ENCODE measurements at places on chromosomes 1 and 21.

DNA sequence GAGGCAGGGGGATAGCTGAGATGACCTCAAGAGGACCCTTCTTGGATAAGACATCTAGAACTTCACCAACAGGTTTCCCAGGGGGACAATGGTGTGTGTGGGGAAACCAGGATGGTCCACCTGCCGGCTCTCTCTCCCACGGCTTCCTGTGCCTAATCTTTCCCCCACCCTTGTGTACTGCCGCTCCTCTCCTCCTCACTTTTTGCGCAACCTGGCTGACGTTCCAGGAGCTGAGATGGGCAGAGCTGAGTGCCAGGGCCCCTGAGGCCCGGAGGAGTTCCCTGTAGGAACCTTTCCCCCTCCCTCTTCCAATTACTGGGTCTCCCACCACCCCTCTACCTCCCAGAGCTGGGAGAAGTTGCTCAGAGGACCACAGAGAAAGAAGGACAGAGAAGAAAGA lies 6.9 kb downstream of the SLC26A9 start:
- DNase-seq: no peak

DNA sequence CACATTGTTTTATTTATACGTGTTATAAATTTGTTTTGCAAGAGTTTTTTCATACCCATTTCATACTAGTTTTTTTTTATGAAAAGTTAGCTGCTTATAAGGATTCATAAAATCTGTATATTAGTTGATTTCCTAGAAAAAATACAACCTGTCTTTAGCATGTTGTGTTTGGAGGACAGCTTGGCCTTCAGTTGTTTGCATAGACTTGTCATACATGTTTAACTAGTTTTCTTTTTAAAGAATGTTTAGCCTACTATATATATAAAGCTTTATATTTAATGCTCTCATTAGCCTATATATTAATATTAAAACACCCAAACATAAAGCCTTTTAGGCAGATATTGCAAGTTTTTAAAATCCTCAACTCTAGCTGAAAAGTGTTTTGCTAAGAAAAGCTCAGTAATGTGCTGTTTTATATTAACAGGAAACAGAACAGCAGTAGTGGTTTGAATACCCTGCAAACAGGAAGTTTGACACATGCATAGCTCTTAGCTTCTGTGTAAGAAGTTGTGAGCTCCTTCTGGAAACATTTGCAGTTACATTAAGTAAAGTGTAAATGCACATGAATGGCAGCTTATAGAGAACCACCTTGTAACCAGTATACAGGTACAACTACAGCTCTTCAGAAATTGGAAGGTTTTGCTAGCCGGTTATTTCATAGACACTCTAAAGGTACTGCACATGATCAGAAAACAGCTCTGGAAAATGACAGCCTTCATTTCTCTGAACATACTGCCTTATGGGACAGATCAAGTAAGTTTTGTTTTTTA lies at the start of gene PRKACB:
Gene PRKACB (plus strand): TSS at position 476 of the 770 bp plus-strand sequence. CDS start 91 bp downstream, at position 567.
- no peak for DNase-seq

GRCh38 chr1:87464022-87464490 lies 135.4 kb downstream of the LMO4 start:
- DNase-seq: no peak

- no peak for DNase-seq
These were observed 8.5 kb upstream of the AKNAD1 start for GRCh38 chr1:108865316-108865910.

DNA sequence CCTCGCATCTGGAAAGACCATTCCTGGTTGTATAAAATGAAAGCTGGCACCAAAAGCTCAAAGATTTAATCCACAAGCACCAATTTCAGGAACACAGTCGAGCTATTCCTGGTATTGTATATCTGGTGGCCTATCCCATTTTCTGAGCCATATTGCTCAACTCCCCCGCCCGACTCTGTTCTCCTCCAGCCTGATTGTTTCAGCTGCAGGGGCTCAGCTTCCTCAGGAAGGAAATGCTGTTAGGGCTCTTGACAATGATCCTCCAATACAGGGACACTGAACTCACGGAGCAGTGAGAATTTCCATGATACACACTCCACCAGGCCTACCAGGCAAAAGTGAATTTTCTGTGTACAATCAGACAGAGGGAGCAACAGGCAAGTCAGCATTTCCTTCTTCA lies 16.9 kb upstream of the TDRD10 start:
- DNase-seq: no peak

GRCh38 chr21:28636752-28637691 lies 355.7 kb downstream of the LTN1 start:
- no peak for DNase-seq

GRCh38 chr1:151047591-151047924 lies at the start of gene C1orf56:
TSS of gene C1orf56 (plus strand) at chr1:151047751. CDS start at chr1:151047848, 97 bp downstream.
- DNase-seq: peak; percentile 71

GRCh38 chr1:72023063-72023930 lies 259.0 kb downstream of the NEGR1 start:
- no peak for DNase-seq

- DNase-seq: no peak
These were observed 4.6 kb downstream of the HYI start for GRCh38 chr1:43448955-43449707.

- no peak for DNase-seq
These were observed 22.1 kb downstream of the TCEA3 start for GRCh38 chr1:23402286-23403037.

- no peak for DNase-seq
These were observed 19.7 kb upstream of the ATP6V1G3 start for GRCh38 chr1:198560161-198560560.

DNA sequence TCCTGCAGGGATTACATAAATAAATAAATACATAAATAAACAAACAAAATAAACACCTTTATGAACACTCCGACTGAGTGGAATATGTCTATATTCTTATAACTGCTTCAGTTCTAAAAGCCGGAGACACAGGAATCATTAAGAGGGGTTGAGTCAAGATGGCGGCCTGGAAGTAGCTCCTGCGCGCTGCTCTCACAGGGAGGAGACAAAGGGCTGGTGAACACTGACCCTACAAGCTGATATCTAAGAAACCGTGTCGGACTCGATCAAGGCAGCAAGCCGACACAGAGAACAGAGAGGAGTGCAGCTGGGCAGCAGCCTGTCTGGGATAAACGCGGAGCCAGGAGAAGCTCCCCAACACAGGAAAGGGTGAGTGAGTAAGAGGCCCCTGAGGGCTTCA lies 1098.6 kb upstream of the NCAM2 start:
- no peak for DNase-seq

DNA sequence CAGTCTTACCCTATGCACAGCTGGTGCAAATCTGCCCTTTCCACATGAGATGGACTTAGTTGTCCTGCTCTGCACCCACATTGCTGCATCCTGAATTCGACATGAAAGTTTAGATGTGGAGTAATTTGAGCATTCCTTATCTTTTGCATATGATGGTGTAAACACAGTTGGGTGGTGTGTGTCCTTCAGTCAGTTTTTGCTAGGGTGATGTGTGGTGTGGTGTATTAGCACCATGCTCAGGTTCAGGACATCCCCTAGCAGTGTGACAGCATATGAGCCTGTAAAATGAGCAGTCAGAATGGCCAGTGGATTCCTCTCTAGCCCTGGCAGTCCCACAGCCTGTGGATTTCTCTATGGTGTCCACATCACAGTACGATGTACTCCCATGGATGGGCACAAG lies 42.6 kb upstream of the CD101 start:
- no peak for DNase-seq

- DNase-seq: no peak
These were observed 99.2 kb downstream of the TRIM11 start for GRCh38 chr1:228307218-228308023.

DNA sequence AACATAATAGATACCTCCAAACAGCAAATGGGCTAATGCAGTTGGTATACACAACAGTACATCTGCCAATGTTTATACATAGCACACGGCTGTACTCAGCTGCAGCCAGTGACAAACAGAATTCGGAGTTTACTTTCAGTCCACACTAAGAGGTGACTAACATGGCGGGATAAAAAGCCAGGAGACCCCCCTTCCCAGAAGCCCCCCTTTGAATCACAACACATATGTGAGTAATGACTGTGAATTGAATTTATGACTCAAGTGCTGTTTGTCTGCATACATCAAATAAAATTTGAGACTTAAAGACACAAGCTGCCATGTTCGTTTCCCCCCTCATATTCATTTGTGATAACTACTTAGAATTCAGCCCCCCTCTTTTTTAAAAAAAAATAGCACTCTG lies 113.2 kb downstream of the RUNX1 start:
- no peak for DNase-seq

GRCh38 chr21:37562920-37563640 lies 196.5 kb downstream of the DYRK1A start:
- no peak for DNase-seq

GRCh38 chr1:82215056-82215852 lies 414.5 kb downstream of the ADGRL2 start:
- no peak for DNase-seq

GRCh38 chr21:33854604-33855003 lies 61.0 kb downstream of the ATP5PO start:
- DNase-seq: no peak

DNA sequence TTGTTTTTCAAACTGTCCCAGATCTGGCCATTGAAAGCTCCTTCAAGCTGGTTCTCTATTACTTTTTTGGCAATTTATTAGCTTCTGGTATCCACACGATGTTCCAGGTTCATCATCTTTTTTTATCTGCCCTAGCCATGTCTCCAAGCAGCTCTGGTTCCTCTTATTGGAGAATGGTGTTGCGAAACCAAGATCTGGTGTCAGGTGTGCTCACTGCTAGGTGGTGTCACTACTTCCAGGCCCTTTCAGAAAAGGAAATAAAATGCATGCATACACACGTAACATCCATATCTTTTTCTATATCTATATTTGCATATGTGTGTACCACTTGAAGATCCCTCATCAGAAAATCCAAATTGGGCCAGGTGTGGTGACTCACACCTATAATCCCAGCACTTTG lies 53.3 kb downstream of the GATAD2B start:
- no peak for DNase-seq

DNA sequence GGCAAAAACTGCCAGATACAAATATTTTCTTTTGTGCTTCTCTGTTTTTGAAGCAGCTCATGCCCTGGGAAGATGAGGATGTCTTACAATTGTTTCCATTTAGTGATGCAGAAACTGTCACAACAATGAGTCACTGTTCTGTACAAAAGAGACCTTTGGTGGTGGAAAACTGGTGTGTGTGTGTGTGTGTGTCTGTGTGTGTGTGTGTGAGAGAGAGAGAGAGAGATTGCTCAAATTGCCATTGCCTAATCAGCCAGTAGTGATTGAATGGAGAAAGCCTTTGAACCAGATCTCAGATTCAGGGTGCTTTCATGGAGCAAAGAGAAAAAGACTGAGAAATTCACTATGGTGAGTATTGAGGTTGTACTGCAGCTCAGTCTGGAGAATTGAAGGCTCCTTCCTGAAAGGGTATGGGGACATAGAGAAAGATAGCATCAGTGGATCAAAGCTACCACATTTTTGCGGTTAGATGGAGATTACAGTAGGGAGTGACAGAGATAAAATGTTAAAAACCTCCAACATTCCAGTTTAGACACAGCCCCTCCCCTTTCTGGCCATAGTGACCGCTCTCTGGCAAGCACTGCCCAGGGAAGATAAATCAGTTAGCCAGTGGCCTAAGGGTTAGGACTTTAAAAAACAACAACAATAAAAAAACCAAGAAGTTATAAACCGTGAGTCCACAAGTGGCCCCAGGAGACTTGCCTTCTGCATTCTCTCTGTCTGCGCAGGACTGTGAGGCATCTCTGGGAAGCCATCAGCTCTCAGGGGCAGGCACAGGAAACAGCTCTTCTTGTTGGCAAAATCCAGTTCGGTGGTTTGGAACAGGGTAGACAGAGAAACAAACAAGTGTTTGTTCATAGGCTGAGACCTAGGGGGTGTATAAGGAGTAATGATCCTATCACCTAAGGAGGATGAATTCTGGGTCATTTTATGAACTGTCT lies 406.5 kb downstream of the DUSP10 start:
- peak; percentile 29 for DNase-seq

DNA sequence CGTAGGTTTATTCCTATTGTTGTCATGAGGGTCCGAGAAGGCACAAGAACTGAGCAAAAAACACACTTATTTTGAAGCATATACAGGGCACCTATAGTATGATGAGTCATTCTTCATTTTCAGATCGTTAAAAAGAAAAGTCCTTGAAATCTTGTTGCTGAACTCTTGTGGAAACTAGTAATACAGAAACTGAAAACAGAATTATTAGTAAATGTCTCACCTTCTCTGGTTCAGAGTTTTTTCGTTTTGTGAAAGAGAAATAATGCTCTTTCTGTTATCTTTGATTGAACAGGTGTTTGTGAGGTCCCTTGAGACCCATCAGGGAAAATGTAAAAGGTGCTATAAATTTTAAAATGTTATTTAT lies 102.0 kb upstream of the COA6 start:
- DNase-seq: no peak

DNA sequence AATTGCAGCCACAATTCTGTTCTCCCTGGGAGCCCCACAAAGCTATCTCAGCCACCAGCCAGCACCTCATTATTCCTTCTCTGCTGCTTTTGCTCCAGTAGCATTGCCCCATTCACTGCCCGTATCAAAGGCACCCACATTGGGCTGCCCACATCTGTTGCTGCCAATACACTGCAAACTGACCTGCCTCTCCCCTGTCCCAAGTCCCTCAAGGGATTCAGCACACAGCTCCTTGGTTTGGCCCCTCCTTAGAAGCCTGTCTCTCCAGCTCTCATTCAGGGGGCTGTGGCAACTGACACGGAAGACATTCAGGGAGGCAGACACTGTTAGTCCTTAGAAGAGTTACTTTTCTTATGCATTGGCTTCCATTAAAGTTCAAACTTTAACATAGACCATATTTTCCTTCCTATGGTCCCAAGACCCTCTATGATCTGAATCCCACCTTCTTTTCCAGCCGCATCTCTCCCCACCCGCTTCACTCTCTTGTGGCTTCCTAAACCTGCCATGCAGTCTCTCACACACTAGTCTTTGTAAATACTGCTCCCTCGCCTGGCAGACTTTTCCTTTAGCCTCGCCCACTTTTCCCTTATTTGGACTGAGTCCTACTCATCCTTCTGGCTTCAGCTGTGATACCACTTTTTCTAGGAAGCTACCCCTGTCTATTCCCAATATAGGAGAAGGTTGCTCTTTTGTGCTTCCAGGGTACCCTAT lies 19.3 kb upstream of the KLHDC8A start:
- no peak for DNase-seq

- DNase-seq: no peak
These were observed 4.7 kb downstream of the TGFBR3 start for GRCh38 chr1:91881280-91881679.

- peak; percentile 20 for DNase-seq
These were observed 20.8 kb upstream of the LAPTM5 start for GRCh38 chr1:30778154-30778978.

DNA sequence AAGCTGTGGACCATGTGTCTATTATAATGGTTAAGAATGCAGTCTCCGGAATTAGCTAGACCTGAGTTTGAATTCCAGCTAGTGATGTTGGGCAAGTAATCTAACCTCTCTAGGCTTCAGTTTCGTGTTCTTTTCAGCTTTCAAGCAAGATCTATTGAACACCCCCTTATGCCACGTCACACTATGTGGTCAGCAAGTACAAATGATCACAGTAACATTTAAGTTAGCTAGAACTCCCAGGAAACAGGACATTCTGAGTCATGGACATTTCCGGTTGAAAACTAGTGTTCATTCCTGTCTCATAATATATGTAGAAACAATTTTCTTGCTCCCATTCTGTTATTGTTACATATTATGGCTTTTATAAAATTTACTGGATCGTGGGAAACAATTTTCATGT lies 34.0 kb upstream of the NHLH2 start:
- DNase-seq: no peak

GRCh38 chr1:31072304-31072746 lies 6.8 kb upstream of the PUM1 start:
- DNase-seq: no peak

GRCh38 chr1:224430511-224431113 lies 4.0 kb downstream of the WDR26 start:
- no peak for DNase-seq

- DNase-seq: no peak
These were observed 116.4 kb downstream of the USH2A start for GRCh38 chr1:216306830-216307229.
